ENCODE measurements at places on chromosomes 4 and X. TPM values are rescaled to one million over a fixed set of nuclear protein-coding genes. Genes with fewer than 3 reads are reported as not detected.

Gene ASB5
- 0.54 TPM for polyA plus RNA-seq

Gene CDX4
- polyA plus RNA-seq, result not detected

Gene HS3ST1
- polyA plus RNA-seq, result not detected

Gene SPIN2A
- polyA plus RNA-seq, result 0.67 TPM

Gene CPZ
- not detected for polyA plus RNA-seq

Gene SPOCK3
- not detected for polyA plus RNA-seq

GRCh38 chr4:73817341-73817740 lies 19.1 kb upstream of the CXCL6 start:
- no peak overlapping the region for H3K4me3 ChIP-seq
- H3K4me1 ChIP-seq, result 0 out of 2 replicates have a peak, but pooled peaks cover 2% of the 10 kb centered on the region
- H3K36me3 ChIP-seq, result no peaks in the 10 kb centered on the region
- no peaks in the 10 kb centered on the region for H3K27me3 ChIP-seq
- H3K27ac ChIP-seq, result no peak overlapping the region

DNA sequence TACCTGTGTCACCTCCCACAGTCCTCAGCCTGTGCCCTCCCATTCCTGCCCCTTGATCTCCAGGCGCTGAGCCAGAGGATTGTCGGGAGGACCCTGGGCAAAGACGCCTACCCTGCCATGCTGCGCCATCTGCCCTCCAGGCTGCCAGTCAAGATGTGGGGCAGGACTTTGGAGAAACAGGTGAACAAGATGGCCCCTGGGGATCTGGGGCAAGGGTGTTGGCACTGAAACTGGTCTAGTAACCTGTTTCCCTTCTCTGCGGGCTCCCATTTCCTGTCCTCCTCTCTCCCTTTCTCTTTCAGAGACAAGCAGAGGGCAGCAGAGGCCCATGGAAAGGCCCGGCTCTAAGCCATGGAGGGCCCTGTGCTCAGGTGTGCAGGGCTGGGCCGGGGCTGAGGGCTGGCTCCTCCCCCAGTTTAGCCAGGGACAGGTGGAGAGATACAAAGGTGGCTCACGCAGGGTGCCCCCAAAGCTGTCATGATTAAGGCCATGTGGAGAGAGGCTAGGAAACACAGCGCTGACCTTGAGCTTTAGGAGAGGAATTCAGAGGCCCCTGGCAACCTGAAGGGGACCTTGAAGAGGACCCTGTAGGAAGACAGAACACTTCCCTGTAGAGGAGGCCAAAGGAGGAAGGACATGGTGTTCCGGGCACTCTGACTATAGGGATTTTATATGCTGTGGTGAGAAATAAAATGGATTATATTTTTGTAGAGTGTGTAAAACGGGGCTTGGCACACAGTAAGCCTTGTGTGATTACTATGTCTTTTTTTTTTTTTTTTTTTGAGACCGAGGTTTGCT lies at the start of gene GLOD5:
TSS of gene GLOD5 (plus strand) at position 74 of the 798 bp plus-strand sequence. CDS start at position 118, 44 bp downstream.
- no peak within 1 kb of the TSS for H3K4me3 ChIP-seq
- H3K4me1 ChIP-seq, result no peaks in the 10 kb centered on the region
- peak; percentile 27 for DNase-seq
- no peak within 1 kb of the TSS for H3K27ac ChIP-seq
- peaks cover 14% of the 10 kb centered on the region for H3K27me3 ChIP-seq

- H3K4me1 ChIP-seq, result no peaks in the 10 kb centered on the region
- H3K36me3 ChIP-seq, result no peaks in the 10 kb centered on the region
- no peak overlapping the region for H3K27ac ChIP-seq
- H3K27me3 ChIP-seq, result no peaks in the 10 kb centered on the region
- H3K4me3 ChIP-seq, result no peak overlapping the region
Observed at GRCh38 chrX:15170927-15171326, 99.0 kb downstream of the ASB9 start.

DNA sequence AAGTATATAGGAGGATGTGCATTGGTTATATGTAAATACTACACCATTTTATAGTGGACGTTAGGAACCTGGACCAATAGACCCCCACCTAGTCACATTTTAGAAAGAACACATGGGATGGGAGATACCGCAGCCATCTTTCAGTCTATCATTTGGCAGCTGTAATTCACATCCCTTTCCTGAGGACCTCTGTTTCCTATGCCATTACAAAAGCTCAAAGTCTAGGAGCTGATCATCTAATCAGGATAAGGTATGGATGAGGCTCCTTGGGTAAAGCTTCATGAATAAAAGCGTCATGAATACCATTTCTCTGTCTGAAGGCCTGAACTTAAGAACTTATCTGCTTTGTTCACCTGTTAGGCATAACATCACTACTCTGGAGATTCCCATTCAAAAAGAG lies 31.1 kb downstream of the OCIAD1 start:
- H3K27me3 ChIP-seq, result no peaks in the 10 kb centered on the region
- H3K27ac ChIP-seq, result no peak overlapping the region
- peaks cover 50% of the 10 kb centered on the region for H3K36me3 ChIP-seq
- no peak for DNase-seq
- H3K4me3 ChIP-seq, result no peak overlapping the region
- H3K4me1 ChIP-seq, result no peaks in the 10 kb centered on the region

DNA sequence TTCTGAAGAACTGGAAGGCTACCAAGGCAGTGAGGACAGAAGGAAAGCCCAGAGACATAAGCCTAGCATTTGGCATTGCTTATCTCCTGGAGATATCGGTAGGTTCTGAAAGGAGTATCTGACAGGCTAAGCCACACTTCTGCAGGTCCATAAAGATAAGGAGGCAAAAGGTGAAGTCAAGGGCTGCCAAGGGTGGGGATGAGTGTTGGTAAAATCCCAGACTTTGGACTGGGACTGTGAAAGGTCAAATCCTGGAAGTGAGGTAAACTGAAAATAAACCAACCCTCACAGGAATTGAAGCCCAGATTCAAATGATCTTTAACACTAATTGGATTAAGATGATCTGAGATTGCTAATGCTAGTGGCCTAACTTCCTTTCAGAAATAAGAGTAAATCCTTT lies 27.4 kb downstream of the GK start:
- no peak overlapping the region for H3K4me3 ChIP-seq
- no peaks in the 10 kb centered on the region for H3K4me1 ChIP-seq
- H3K27ac ChIP-seq, result no peak overlapping the region
- no peaks in the 10 kb centered on the region for H3K36me3 ChIP-seq
- no peak for DNase-seq
- H3K27me3 ChIP-seq, result no peaks in the 10 kb centered on the region

GRCh38 chrX:154719132-154719675 lies 31.7 kb downstream of the GAB3 start:
- no peaks in the 10 kb centered on the region for H3K4me1 ChIP-seq
- H3K27ac ChIP-seq, result peak overlapping the region; percentile 40
- H3K36me3 ChIP-seq, result peaks cover 4% of the 10 kb centered on the region
- H3K27me3 ChIP-seq, result no peaks in the 10 kb centered on the region
- H3K4me3 ChIP-seq, result no peak overlapping the region

- H3K4me1 ChIP-seq, result no peaks in the 10 kb centered on the region
- no peak for DNase-seq
- H3K27ac ChIP-seq, result peak overlapping the region; percentile 69
- no peaks in the 10 kb centered on the region for H3K36me3 ChIP-seq
- H3K4me3 ChIP-seq, result no peak overlapping the region
- no peaks in the 10 kb centered on the region for H3K27me3 ChIP-seq
Observed at GRCh38 chr4:135277068-135277979, 1075.7 kb upstream of the PABPC4L start.

DNA sequence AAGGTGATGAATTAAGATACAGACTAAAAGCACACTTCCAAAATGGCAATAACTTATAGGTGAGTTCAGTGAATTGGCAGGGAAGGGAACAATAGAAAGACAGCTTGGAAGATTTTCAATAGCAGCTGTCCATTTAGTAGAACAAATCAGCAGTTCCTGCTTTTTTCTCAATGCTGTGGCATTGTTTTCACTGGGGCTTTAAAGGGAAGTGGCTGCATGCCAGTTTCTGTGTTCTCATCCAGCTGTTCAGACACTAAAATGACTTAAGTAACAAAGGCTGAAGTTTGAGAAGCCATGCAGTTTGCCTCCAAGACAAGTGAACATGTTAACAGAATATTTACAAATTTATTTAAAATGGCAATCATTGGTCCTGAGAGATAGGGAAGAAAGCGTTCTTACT lies 291.9 kb downstream of the FAM47A start:
- no peaks in the 10 kb centered on the region for H3K27me3 ChIP-seq
- H3K4me3 ChIP-seq, result no peak overlapping the region
- DNase-seq, result no peak
- no peaks in the 10 kb centered on the region for H3K36me3 ChIP-seq
- no peaks in the 10 kb centered on the region for H3K4me1 ChIP-seq
- no peak overlapping the region for H3K27ac ChIP-seq

DNA sequence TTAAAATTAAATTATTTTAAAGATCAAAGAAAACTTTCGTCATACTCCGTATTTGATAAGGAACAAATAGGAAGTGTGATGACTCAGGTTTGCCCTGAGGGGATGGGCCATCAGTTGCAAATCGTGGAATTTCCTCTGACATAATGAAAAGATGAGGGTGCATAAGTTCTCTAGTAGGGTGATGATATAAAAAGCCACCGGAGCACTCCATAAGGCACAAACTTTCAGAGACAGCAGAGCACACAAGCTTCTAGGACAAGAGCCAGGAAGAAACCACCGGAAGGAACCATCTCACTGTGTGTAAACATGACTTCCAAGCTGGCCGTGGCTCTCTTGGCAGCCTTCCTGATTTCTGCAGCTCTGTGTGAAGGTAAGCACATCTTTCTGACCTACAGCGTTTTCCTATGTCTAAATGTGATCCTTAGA lies at the start of gene CXCL8:
TSS of gene CXCL8 (plus strand) at position 217 of the 426 bp plus-strand sequence. CDS start at position 307, 90 bp downstream.
- no peaks in the 10 kb centered on the region for H3K27me3 ChIP-seq
- no peaks in the 10 kb centered on the region for H3K36me3 ChIP-seq
- H3K4me1 ChIP-seq, result no peaks in the 10 kb centered on the region
- H3K4me3 ChIP-seq, result no peak within 1 kb of the TSS

DNA sequence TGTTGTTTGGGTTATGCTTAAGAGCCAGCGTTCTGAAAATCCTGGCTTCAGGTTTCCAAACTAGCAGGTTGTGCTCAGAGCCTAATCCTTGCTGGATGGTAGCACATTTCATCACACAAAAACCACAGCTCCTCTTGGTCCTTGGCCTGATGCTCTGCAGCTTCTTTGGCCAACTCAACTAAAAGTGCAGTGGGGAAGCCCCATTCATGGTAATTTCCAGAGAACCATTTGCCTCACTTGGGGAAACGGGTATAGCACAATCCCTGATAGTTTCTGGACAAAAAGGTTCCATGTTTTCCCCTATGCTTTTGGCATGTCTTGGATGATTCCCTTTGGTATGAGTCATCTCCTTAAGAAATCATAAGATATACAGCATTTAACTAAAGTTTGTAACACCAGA lies 78.7 kb downstream of the SYNPO2 start:
- H3K27ac ChIP-seq, result peak overlapping the region; percentile 70
- H3K36me3 ChIP-seq, result no peaks in the 10 kb centered on the region
- H3K4me3 ChIP-seq, result no peak overlapping the region
- peaks cover 13% of the 10 kb centered on the region for H3K4me1 ChIP-seq

- no peak overlapping the region for H3K27ac ChIP-seq
- H3K4me1 ChIP-seq, result no peaks in the 10 kb centered on the region
- H3K27me3 ChIP-seq, result no peaks in the 10 kb centered on the region
- DNase-seq, result no peak
Observed at GRCh38 chr4:48799157-48799556, 19.1 kb upstream of the FRYL start.

- H3K27me3 ChIP-seq, result peaks cover 27% of the 10 kb centered on the region
- no peak overlapping the region for H3K4me3 ChIP-seq
- no peaks in the 10 kb centered on the region for H3K36me3 ChIP-seq
- H3K4me1 ChIP-seq, result no peaks in the 10 kb centered on the region
Observed at GRCh38 chr4:108072300-108072699, 82.6 kb downstream of the HADH start.

DNA sequence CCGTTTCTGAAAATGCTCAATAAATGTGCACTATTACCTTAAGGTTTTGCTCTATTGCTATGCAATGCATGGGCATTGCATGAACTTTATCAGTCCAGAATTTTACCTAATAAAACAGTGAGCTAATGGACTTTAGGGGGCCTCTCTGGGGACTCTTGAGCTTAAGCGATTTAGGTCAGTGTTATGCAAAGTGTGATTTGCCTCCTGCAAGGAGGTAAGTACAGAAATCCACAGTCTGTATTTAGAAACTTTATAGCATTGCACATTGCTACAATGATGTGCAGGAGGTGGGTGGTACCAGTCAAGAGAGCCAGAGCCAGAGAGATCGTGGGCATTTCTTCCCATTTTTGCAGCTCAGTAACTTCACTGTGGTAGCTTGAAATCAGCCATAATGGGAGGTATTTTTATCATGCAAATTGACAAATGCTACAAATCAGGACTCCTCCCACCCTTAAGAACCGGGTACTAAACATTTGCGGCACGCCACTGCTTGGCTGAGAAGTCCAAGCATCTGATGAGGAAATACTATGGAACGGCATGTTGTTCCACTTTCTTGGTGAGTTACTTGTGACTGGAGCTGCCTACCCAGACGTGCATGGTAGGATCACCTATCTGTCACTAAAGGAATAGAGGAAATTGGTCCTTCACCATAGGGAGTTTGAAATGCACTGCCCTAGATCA lies 174.6 kb upstream of the PGRMC2 start:
- no peaks in the 10 kb centered on the region for H3K4me1 ChIP-seq
- no peaks in the 10 kb centered on the region for H3K36me3 ChIP-seq
- H3K4me3 ChIP-seq, result no peak overlapping the region

GRCh38 chr4:39908284-39908683 lies 69.4 kb downstream of the PDS5A start:
- H3K27me3 ChIP-seq, result no peaks in the 10 kb centered on the region
- no peak overlapping the region for H3K27ac ChIP-seq
- no peak overlapping the region for H3K4me3 ChIP-seq
- H3K4me1 ChIP-seq, result no peaks in the 10 kb centered on the region

DNA sequence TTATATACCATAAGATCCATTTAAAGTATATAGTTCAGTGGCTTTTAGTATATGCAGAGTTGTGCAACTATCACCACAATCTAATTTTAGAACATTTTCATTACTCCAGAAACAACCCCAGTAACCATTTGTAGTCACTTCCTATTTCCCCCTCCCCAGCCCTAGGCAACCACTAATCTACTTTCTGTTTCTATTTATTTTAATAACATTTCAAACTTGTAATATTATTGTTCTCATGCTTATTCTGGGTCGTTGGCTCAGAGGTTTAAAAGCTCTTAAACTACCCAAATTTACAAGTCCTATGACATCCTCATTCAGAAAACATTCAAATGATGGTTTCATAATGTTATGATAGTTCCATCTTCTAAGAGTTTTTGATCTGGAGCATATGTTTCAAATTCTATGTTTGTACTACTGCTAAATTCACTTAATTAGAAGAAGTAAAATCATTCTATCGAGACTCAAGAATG lies 18.4 kb downstream of the XIAP start:
- no peak overlapping the region for H3K27ac ChIP-seq
- peaks cover 5% of the 10 kb centered on the region for H3K36me3 ChIP-seq
- no peak overlapping the region for H3K4me3 ChIP-seq
- H3K4me1 ChIP-seq, result peaks cover 4% of the 10 kb centered on the region
- no peak for DNase-seq
